ENCODE measurements at places on chromosomes 12 and 14.
A peak's percentile ranks its signal among the peaks of the same experiment; 100 is the strongest.

- peak; percentile 5 for DNase-seq
These were observed 1.8 kb downstream of the GALNT9 start for GRCh38 chr12:132327336-132328171.

GRCh38 chr12:42552822-42553221 lies 36.7 kb downstream of the PRICKLE1 start:
- DNase-seq: no peak

- DNase-seq: no peak
These were observed 13.0 kb upstream of the AMN start for GRCh38 chr14:102909462-102909861.

- no peak for DNase-seq
These were observed 67.1 kb upstream of the TMTC2 start for GRCh38 chr12:82619644-82620043.

DNA sequence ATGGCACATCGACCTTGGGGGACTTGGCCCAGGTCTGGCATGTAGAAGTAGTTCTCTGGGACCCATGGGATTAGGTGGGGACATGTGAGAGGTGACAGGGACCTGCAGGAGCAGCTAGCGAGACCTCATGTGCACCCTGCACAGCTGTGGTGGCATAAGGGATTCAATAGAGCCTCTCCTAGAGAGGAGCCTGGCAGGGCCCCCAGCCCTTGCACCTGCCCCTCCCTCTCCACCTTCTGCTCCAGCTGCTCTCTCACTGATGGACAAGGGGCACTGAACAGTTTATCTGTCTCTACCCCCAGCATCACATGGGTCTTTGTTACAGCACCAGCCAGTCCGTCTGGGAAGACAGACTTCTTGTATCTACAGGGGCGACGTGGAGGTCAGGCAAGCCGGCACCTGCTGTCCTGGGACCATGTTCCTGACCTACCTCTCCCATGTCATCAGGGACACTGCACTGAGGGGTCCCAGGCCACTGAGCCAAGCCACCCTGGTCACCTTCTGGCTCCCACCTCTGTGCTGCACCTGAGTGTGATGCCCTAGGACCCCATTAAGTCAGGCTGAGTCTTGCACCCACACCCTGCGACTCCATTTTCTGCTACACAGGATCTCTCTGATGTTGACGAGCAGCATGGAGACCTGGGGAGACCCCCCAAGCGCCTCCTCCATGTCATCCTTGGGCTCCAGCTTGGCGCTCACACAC lies 32.6 kb downstream of the DDX11 start:
- DNase-seq: no peak

DNA sequence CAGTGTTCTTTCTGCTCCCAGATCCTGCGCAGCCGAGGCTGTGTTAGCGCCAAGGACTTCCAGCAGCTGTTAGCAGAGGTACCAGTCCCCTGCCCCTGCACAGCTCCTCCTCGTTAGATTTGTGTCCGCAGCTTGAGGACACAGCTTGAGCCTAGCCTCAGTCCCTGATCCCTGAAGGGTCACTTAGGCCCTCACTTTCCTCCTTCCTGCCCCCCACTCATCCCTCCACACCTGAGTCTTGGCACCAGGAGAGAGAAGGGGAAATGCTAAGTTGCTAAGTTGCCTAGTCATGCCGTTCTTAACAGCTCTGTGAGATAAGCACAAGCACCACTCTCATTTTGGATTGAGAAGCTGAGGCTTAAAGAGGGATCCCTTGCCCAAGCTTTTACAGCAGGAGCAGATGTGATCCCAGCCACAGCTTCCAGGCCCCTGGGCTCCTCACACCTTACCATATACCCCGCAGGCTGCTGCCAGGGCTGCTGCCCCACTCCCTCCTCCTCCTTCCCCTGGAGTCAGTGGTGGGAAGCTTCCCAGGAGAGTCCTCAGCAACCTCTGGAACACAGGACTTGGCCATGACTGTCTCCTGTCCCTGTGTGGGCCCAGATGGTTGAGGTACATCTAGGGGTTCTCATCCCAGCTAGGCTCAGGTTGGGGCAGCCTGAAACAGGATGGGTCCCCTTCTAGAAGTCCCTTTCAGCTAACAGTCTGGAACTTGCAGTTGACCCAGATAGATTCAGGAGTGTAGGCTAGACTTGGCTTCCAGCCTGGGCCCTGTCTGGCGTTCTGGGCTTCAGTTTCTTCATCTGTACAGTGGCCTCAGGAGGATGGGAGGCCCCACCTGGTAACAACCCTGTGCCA lies 975 bp downstream of the OGFOD2 start:
- DNase-seq: no peak

GRCh38 chr12:74801625-74802024 lies 264.0 kb downstream of the ATXN7L3B start:
- DNase-seq: no peak
